Omental fat pad (tissue), 4 donors: ENCODE measurements at places on chromosomes 11 and 22.

DNA sequence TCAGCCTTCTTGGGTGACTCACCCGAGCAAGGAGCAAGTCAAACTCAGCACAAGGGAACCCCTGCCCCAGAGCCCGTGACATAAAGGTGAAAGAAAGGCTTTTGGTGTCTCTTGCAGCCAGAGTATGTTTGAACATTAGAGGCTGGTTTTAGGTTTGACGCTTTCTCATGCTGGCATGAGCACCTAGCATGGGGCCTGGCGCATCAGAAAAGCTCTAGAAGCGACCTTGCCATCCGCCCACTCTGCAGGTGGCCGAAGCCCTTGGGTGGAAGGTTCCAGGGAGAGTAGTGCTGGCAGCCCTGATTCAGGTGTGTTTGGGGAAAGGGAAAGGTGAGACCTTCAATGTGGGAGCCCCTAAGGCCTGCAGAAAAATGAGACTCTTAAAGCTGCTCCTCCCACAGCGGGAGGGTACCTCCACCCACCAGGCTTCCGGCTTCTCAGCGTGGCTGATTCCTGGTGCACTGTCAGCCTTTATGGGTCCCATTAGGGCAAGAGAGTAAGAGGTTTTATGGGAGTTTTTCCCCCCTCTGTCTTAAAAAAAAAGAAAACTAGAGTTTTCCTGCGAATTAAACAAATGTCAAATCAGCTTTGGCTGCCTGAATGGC is 88.4 kb downstream of the GRIK4 start:
- no peak for DNase-seq

DNA sequence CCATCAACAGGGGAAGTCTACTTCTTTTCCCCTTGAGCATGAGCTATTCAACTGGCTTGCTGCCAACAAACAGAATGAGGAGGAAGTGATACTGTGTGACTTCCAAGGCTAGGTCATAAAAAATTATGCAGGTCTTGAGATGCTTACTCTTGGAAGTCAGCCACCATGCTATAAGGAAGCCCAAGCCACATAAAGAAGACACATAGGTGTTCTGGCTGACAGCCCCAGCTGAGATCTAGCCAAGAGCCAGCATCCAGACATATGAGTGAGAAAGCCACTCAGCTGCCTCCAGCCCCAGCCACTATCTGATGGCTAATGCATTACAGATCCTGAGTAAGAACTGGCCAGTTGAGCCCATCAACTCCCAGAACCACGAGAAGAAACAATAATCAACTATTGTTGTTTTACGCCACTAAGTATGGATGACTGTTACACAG is 31.0 kb upstream of the PPP2R1B start:
- DNase-seq = no peak

DNA sequence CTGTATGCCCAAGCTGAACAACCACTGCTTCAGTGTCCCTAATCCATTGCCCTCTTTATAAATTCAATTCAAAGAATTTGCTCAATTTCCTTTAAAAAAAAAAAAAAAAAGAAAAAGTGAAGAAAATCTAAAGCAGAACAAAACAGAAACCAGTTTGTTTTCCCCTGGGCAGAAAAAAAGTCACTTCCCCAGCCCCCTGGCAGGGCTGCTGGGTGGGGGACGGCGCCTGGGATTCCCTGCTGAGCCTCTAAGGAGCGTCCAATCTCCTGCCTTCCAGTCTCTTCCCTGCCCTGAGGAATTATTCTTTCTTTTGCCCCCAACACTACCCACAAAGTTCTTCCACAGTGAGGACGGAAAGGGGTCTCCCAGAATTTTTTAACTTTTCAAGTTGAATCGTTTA is 23.9 kb downstream of the DKK3 start:
- no peak for DNase-seq

GRCh38 chr22:30940685-30941362 is 27.8 kb downstream of the MORC2 start:
- no peak for DNase-seq

DNA sequence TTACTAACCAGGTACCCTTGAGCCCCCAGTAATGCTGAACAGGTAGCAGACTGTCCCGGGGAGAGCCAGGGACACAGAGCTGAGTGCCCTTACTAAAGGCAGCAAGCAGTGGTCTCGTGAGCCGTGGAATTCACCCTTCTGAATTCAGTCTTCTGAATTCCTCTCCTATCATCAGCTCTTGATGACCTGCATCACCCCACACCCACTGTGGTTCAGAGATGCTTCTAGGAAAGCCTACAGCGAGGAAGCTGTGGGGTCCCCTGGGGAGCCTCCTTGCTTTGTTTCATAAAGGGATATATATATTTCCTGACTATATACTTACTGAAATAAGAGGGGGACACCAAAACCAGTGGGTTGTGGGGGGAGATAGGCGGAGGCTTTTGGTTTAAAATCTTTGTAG is 2.6 kb downstream of the SPATA19 start:
- no peak for DNase-seq

GRCh38 chr11:8006349-8006977 is 19.3 kb downstream of the EIF3F start:
- DNase-seq = no peak

DNA sequence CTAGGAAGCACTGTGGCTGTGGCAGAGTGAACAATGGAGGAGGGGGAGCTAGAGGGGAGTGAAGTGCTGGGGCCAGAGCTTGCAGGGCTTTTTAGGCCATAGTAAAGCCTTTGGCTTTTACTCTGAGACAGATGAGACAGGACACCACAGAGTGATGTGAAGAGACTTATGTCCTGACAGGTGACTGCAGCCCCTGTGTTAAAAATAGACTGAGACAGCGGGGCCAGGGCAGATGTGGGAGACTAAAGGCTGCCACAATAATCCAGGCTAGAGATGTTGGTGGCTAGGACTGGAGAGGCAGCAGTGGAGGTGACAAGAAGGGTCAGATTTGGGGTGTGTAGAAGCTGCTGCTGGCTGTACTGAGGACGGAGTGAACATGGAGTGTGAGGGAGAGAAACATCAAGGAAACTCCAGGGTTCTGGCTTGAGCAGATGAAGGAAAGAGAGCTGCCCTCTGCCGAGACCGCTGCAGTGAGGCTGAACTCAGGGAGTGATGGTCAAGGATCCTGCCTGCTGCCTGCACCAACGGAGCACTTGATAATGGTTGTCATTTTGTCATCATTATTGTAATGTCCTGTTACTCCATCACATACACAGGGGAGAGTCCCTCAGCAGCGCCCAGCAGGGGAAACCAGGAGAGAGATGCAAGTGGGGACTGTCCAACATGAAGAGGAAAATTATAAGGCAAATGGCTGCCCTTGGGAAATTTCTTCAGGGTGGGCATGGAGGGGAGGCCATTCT is 27.4 kb downstream of the SLC43A1 start:
- DNase-seq = no peak

DNA sequence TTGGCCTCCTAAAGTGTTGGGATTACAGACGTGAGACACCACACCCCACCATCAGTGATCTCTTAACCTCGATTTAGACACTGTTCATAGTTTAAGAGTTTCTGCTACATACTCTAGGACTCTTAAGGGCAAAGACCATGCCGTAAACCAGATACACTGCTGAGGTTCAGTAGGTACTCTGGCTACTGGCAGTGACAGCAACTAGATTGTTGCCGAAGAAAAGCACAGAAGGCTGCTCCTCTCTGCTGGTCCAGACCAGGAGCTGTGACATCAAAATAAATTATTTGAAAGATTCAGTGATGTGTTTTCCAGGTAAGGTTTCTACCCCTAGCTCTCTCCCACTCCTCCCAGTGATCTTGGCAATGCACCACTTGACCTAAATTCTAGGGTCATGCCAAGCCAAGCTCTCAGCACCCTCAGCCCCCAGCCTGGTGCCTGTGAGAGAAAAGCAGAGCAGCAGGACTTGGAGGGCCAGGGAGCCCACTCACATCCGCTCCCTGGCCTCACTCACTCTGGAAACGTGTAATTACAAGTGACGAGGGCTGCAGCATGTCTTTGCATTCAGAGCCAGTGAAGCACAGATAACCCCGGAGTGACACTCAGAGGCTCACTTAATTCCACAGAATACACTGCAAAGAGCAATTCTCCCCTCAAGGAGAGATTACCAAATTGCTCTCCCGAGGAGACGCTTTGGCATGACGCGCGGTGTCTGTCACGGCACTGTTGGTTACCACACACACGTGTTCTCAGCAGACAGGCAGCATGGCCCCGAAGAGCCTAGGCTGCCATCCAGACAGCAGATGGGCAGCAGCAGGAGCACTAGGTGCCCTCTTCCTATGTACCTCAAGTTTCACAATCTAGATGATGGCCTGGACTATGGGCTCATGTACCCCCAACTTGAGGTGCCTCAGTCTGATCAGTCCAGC is 96.9 kb upstream of the PITPNB start:
- no peak for DNase-seq

GRCh38 chr22:29946220-29946619 is 63.2 kb downstream of the MTMR3 start:
- no peak for DNase-seq

- no peak for DNase-seq
Observed at GRCh38 chr22:24728790-24729637, 45.5 kb downstream of the PIWIL3 start.

DNA sequence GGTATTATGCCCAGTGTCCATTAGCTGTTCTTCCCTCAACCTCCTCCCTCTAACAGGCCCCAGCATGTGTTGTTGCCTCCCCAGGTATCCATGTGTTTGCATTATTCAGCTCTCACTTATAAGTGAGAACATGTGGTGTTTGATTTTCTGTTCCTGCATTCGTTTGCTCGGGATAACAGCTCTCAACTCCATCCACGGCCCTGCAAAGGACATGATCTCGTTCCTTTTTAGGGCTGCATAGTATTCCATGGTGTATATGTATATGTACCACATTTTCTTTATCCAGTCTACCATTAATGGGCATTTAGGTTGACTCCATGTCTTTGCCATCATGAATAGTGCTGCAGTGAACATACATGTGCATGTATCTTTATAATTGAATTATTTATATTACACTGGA is 82.8 kb downstream of the PRMT3 start:
- DNase-seq = no peak

DNA sequence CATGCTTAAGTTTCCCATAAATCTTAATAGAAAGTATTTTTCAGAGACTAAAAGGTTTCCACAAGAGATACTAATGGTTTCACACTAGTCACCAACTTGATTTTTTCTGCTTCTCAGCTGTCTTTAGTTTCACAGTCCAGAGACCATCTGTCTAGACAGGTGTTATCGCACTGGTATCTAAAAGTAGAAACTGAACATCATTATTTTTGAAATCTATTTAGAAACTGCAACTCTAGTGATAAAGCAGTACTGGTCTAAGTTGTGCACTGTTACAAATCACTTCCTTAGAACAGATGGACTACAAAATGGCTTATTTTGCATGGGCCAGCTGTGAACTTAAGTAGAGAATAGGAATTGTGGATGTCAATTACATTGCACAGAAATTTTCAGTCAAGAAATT is 78.0 kb downstream of the CNTN5 start:
- DNase-seq = no peak

DNA sequence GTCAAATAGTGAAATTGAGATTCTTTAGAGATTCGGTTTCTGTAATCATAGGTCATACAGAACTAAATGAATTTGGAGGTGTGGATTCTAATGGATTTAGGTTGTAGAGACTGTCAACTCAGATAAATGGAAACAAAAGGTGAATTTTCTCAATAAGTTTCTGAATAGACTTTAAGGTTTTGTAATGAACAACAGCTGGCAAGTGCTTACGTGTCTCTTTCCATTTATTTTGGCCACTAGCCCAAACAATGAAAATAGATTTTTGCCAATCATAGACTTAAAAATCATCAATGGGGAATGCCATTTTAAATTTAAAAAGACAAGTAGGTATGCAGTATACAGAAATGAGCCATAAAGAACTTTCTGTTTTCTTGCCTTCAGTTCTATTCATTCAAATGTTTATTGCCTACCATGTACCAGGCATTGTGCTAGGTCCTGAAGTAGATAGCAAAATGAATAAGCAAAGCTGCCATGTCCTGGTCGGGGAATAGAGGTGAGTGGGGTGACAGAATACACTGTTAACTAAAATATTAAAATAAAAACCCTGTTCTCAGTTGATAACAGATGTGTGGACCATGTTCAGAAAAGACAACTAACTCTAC is 16.9 kb upstream of the TMEM135 start:
- DNase-seq = no peak

DNA sequence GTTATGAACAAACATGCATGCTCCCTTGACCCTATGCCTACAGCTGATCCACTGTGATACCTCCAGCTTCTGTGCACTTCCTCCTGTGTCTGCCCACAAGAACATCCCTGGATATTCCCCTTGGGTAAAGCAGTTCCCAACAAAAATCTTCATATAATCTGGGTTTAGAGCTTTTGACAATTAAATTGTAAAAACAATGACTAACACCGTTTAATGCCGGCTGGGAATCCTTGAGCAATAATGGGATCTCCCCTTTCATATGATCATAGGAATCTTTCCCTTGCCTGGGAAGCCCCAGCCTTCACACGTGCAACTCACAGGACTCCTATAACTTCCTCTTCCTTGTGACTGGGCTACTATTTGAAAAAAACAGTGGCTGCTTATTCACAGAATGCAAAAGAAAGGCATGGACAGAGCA is 6.3 kb upstream of the ZC3H12C start:
- DNase-seq = no peak

- DNase-seq = no peak
Observed at GRCh38 chr11:75508051-75508561, 17.6 kb downstream of the GDPD5 start.

DNA sequence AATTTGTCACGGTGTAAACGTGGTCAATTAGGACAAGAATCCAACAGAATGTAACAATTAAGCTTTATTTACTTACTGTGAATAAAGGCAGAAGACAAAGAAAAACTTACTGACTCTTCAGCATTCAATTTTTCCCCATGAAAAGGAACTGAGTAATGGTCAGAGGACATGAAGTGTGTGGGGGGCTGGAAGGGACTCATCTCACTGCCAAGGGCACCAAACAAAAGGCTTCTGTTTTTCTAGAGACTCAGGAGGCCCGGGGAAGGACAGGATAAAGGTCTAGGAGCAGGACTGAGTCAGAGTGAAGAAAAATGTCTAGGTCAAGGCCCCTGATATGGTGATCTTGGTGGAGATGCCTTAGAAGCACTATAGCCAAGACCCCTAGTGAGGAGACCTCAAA is 564.2 kb upstream of the ANO5 start:
- no peak for DNase-seq

GRCh38 chr11:33915526-33915925 is 23.6 kb upstream of the LMO2 start:
- DNase-seq = no peak

DNA sequence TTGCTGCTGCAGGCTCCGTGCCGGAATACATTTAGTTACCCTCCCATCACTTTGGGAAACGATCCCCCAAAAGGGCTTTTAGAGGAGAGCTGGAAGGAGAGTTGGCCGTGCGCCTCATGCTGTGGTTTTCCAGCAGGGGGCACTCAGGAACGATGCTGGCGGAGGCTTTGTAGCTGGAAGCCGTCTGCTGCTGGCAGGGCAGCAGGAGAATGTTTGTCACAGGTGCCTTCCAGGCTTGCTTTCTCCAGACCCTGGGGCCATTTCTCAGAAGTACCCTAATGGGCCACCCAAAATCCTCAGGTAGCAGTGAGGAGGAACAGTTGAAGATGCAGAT is 30.0 kb upstream of the CABP7 start:
- DNase-seq = no peak
